Activated T-helper 1 cell treated with Interleukin-2 at 50 U/mL for 16 hours (primary cell): ENCODE measurements at places on chromosomes 11 and 22.

- DNase-seq: no peak
Observed at GRCh38 chr11:120489799-120490198, 21.7 kb upstream of the GRIK4 start.

DNA sequence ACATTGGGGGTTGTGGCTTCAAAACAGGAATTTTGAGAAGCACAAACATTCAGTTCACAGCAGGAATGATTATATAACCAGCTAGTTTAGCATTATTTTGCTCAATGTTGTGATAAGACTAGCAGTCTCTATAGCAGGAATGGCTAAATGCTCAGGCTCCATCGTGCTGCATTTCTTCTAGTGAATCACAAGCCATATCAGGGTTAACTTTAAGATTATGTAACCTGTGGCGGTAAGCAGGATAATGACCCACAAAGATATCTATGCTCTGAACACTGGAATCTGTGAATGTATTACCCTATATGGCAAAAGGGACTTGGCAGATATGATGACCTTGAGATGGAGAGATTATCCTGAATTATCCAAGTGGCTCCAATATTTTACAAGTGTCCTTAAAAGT, 14.8 kb downstream of the FSHB start:
- DNase-seq: no peak

- DNase-seq: no peak
Observed at GRCh38 chr11:95147364-95147905, 57.8 kb downstream of the ENDOD1 start.

- DNase-seq: no peak
Observed at GRCh38 chr11:26992031-26992541, 1.8 kb upstream of the FIBIN start.

- no peak for DNase-seq
Observed at GRCh38 chr11:17700991-17701390, 18.4 kb upstream of the MYOD1 start.

DNA sequence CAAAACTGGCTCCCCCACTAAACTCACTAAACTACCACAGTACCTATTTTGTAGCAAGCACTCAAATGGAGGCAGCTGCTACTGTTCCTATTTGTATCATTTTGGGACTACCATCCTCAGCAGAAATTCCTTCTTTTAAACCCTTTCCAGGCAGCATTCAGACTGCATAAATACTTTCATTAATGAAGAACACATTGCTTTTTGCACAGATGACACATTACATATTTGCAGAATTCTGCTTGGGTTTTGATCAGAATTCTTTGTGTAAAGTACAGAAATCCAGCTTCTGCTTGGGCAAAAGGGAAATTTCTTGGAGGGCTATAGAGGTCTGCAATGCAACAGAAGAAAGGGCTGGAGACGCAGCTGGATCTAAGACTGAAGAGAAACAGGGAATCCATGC, 24.2 kb downstream of the RBX1 start:
- no peak for DNase-seq

DNA sequence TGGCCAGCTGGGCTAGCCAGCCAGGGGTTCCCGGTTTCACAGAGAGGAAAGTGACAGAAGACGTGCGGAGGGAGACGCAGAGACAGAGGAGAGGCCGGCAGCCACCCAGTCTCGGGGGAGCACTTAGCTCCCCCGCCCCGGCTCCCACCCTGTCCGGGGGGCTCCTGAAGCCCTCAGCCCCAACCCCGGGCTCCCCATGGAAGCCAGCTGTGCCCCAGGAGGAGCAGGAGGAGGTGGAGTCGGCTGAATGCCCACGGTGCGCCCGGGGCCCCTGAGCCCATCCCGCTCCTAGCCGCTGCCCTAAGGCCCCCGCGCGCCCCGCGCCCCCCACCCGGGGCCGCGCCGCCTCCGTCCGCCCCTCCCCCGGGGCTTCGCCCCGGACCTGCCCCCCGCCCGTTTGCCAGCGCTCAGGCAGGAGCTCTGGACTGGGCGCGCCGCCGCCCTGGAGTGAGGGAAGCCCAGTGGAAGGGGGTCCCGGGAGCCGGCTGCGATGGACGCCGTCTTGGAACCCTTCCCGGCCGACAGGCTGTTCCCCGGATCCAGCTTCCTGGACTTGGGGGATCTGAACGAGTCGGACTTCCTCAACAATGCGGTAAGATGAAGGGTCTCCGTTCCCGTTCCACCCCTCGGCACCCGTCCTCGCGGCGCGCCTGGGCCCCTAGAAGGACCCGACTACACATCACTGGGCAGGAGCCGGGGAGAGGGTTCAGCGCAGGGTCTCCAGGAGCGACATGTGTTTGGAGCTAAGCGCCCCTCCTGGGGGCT, at the start of gene CREB3L1:
Gene CREB3L1 (plus strand): TSS at position 41 of the 765 bp plus-strand sequence. CDS start 450 bp downstream, at position 491.
- DNase-seq: no peak

- peak; percentile 33 for DNase-seq
Observed at GRCh38 chr11:120168960-120169681, 31.2 kb upstream of the TRIM29 start.

DNA sequence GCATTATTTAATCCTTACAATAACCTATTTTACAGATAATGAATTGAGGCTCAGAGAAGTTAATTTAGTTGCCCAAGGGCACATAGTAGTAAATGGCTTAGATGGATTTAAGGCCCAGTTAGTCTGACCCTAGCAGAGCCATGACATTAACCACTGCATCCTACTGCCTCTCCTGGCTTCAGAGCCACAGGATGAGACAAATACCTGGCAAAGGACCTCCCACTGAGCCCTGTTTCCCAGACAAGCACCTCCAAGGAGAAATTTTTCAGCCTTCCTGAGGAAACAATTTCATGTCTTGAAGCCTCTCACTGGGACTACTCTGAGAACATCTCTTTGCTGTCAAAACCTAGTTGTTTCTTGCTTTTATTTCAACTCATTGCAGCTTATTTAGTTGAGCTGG, 28.4 kb downstream of the IZUMO1R start:
- no peak for DNase-seq
